ENCODE measurements at places on chromosomes 3 and 15.

DNA sequence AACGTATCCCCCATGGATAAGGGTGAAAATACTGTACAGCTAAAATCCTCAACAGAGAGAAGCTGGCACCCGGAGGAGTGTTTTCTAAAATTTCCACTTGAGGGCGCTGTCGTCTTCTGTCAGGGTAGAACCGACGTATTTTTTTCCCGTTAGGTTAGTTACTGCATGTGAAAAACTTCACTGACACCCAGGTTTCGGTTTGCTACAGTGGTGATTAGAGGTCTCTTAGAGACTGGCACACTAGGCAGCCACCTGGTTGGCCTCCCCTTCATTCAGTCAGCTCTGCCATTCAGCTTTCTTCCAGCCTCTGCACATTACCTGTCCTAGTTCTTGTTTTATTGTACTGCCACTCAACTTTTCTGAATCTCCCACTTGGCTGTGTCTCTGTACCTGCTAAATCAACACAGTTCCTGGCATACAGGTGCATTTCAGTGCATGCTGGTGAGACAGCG, 18.4 kb downstream of the CCK start:
- peak; percentile 47 for DNase-seq

- DNase-seq: no peak
Observed at GRCh38 chr15:64836023-64836536, 5.6 kb upstream of the PLEKHO2 start.

GRCh38 chr3:143832433-143832832, 15.8 kb downstream of the SLC9A9 start:
- DNase-seq: no peak

DNA sequence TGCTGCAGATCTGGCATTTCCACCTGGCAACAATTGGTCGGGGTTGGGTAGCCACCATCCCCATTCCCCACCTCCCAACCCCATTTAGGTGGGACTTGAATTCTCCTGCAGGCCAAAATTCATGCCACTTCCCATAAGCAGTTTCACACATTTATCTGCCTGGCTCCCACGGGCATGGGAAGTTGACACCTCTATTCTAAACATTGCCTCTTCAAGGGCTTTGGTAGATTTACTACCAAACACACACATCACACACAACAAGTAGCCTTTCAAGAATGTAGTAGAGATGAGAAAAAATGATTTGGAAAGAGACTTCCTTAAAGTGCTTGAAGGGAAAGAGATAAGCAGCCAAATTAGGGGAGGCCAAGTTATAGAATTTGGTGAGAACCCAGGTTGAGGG, 30.9 kb downstream of the ZBTB38 start:
- DNase-seq: no peak

DNA sequence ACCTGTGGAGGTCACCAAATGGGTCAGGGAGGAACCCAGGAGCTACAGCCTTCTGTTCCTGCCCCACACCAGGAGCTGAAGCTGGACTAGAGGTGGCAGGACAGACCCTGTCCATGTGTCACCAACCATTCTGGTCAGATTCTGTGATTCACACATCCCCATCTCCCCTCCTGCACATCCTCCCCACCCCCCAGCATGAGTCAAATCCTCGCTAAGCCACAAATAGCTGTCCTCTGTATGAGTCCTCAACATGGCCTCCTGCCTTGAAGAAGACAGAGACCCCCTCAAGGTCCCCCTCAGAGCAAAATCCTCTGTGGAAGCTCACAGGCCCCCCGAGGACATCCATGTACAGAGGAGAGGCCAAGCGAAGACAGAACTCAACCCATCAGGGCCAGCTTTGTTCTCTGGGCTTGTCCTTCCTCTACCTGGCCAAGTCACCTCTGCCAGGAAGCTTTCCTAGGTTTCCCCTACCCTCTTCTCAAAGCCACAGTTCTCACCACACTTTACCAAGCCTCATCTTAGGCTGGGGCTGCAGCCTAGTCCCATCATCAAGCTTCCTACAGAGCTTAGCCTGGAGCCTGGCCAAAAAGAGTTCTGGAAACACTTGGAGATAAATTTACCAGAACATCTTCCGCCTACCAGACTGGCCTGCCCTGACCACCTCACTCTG, 17.1 kb downstream of the CACNA2D2 start:
- DNase-seq: no peak

GRCh38 chr15:101225658-101226057, 26.2 kb downstream of the CHSY1 start:
- no peak for DNase-seq

- DNase-seq: no peak
Observed at GRCh38 chr15:101458158-101458900, 31.2 kb downstream of the PCSK6 start.

GRCh38 chr15:100710222-100710621, 107.8 kb downstream of the ASB7 start:
- no peak for DNase-seq
